Stomach (tissue), 19 donors: ENCODE measurements at places on chromosomes 7 and 10. TPM values are rescaled to one million over a fixed set of nuclear protein-coding genes. Genes with fewer than 3 reads are reported as not detected.

- DNase-seq: no peak
Observed at GRCh38 chr10:75932921-75933320, 501.5 kb downstream of the LRMDA start.

The CHST12 gene
- 8.5 TPM for total RNA-seq

The NUDT1 gene
- total RNA-seq: not detected

DNA sequence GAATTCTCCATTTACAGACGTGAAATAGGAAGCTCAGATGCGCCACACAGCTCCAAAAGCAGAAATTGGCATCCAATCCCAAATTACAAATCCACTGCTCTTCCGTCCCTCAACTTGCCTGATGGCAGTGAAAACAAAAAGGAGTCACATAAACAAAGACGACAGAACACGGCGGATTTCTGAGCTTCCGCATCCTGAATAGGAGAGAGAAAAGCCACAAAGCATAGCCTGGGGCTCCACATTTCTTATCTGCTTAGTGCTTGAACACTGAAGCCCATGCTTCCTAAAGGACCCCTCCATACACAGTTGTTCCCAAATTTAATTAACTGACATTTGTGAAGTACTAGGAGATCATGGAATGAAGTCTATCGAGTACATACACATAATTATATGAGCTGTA, 32.6 kb downstream of the BEND7 start:
- DNase-seq: no peak

DNA sequence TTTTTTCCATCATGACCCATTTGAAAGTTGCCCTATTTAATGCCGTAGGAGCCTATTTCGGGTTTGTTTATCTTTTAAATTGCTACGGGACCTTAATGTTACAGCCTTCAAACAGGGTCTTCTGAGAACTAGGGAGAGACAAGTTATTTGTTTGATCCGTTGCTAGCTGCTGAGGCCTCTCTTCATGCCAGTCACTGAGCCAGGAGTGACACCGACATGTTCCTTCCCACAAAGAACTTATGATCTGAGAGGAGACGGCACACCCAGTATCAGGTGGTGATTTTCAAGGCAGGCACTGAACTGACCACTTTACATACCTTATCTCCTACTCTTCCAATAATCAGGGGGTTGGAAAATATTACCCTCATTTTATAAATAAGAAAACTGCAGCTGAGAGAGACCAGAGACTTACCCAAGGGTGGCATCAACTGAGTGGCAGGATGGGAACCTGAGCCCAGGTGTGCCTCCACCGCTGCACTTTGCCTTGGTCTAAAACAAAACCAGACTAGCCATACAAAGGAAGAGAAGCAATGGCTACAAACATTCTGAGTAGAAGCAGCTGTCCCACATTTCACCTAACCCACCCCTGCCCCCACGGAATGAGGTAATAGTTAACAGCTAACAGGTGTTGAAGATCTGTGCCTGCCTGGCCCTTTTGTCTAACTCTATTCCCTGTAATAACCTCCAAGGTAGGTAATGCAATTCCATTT, 40.5 kb downstream of the PPP1R3C start:
- DNase-seq: no peak

The ANKRD22 gene
- 13.8 TPM for total RNA-seq

The TMEM140 gene
- 9.7 TPM for total RNA-seq

DNA sequence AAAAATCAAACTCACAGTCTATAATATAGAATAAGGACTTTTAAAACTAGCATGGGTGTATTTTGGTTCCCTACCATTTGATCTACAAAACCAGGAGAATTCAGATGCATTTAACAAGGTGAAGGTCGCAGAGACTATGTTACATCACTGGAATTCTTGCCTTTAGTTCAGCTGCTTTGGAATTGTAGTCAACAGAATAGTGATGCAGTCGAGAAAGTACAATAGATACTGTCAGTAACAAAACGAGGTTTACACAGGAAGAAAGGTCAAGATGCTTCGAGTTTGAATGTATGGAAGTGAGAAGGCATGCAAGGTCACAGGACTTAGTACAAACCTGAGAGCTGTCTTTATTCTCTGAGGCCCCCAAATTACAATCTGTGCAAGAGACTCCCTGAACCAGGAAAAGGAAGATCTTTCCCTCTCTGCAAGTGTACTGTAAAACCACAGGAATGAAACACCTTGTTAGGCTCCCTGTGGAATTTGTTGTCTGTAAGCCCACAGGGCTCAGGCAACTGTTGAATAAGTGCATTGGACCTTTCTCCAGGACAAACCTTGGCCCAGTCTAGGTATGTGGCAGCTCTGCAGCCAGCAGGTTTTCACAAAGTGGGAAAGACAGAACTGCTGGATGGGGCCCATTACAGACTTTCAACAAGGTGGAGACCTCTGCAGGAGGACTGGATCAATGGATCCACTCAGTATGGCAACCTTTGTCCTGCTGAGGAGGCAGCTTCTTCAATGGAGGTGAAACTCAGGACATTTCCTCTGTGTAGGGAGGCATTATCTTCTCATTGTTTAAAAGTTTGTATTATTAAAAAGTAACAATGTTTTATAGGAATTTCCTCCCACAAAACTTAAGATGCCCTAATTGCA, 101.1 kb upstream of the GSDME start:
- no peak for DNase-seq

The NPY4R gene
- not detected for total RNA-seq

- DNase-seq: no peak
Observed at GRCh38 chr7:71255537-71256178, 123.7 kb downstream of the GALNT17 start.

The ITPRID1 gene
- 0.45 TPM for total RNA-seq

DNA sequence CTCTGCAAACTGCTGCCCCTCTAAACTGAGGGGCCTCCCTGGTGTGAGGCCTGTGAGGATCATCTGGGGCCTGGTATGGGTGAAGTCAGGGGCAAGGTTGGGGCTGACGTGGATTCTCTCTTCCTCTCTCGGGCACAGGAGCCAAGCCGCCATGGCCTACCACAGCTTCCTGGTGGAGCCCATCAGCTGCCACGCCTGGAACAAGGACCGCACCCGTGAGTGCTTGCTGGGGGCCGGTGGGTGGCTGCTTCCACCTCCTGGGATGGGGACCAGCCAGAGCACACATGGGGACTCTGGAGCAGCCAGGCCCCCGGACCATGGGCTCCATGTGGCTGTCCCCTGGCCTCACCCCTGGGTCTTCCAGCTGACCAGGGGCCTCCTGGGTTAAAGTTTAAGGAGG, 11.0 kb downstream of the ARPC1B start:
- DNase-seq: no peak

The SRRM3 gene
- total RNA-seq: 6.4 TPM

The MMP21 gene
- total RNA-seq: not detected

The SRGN gene
- 43.8 TPM for total RNA-seq

- no peak for DNase-seq
Observed at GRCh38 chr10:109919220-109919619, 4.1 kb downstream of the XPNPEP1 start.

DNA sequence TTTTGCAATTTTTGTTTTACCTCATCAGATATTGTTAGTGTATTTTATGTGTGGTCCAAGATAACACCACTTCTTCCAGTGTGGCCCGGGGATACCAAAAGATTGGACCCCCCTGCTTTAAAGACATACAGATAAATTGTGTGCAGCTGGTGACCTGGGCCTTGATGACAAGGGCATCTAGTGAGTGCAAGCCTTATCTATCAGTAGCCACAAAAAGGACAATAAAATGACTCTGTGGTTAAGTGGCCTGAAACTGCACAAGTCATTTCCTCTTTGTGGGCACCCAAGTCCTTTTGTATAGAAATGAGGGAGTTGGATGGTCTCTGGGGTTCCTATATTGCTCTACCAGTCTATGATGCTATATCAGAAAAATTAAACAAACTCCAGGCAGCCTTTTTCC, 98.1 kb downstream of the PARD3 start:
- DNase-seq: no peak
